ENCODE measurements at places on chromosomes 4 and X.

GRCh38 chr4:65665771-65666523 is 4.3 kb downstream of the EPHA5 start:
- no peak for DNase-seq

GRCh38 chrX:153728095-153728494 is 3.4 kb downstream of the ABCD1 start:
- peak; percentile 4 for DNase-seq

- DNase-seq: no peak
These were observed 4.0 kb downstream of the EFNB1 start for GRCh38 chrX:68832516-68833447.

DNA sequence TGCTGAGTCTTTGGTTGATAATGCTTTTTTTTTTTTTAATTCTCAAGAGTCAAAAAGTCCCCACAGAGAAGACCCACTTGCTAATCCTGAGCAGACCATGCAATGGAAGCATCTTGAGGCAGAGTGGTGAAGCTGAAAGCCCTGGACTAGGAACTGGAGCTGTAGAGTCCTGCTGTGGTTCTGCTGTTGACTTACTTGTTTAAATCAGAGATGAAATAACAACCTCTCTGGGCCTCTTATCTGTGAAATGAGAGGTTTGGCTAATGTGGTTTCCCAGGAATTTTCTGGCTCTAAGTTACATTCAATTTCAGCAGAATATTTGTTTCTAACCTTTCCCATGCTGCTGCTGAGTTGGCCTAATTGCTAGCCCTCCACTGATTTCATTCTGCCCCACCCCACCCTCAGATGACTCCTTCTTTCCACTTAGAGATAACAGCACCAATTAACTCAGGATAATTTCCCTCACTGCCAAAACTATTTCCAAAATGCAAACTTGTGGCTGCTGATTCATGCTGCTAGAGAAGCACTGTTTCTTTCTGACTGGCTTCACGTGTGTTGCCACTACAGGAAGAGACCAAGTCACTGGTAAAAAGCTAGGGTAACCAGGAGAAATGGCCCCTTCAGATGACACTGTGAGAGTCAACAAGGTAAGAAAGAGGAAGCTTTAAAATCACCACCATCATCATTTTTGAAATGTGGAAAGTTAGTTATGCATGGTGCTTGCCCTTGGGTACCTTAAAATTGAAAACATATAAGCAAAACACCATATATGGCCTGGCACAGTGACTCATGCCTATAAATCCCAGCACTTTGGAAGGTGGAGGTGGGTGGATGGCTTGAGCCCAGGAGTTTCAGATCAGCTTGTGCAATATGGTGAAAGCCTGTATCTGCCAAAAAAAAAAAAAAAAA is 326.4 kb downstream of the DCHS2 start:
- no peak for DNase-seq

- DNase-seq: peak; percentile 65
These were observed at the start of gene CYP2U1 for GRCh38 chr4:107930821-107931774. CYP2U1 (plus strand) TSS chr4:107931549; CDS start chr4:107931644, 95 bp downstream.

- DNase-seq: no peak
These were observed 476.5 kb downstream of the PDGFC start for GRCh38 chr4:156495091-156495490.

- DNase-seq: no peak
These were observed 192.3 kb upstream of the NR3C2 start for GRCh38 chr4:148634476-148634875.

GRCh38 chrX:1421433-1422134 is 29.7 kb upstream of the SLC25A6 start:
- no peak for DNase-seq

- no peak for DNase-seq
These were observed 235.9 kb downstream of the SPIN4 start for GRCh38 chrX:63115196-63115595.

GRCh38 chr4:134906404-134907023 is 704.9 kb upstream of the PABPC4L start:
- DNase-seq: no peak

All from inflammatory macrophage treated with lipopolysaccharide for 4 hours (primary cell).